ENCODE measurements at places on chromosomes 2 and 18.
A peak's percentile ranks its signal among the peaks of the same experiment; 100 is the strongest.

DNA sequence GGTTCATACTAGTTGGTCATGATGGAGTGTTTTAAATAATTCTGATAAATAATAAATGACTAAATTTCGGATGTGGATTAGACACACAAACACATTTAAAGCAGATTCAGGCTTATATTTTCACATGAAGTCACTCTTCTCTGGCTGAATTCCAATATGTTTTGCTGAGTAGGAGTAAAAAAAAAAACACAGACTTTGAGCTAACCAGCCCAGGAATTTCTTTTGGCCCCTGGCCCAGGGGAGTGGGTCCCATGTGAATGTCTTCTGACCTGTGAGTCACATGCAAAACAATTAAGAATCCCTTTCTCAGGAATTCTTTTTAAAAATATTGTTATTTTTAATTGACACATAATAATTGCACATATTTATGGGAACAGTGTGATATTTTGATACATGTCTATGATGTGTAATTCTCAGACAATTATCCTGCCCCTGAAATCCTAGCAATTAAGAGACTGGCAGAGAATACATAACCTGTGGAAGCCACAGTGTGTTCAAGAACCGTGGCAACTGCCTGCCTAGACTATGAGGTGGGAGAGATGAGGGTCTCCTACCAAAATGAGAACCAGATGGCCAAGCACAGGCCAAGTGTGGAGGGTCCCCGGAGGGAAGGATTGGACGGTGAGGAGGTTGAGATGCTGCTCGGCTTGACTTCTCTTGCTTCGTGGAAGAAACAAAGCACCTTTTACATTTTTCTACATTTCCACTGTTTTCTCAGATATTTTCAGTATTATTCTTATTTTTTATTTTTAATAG is 236.4 kb downstream of the PIEZO2 start:
- ATAC-seq, result no peak

GRCh38 chr2:102505290-102505689 is 32.3 kb downstream of the SLC9A4 start:
- no peak for ATAC-seq

DNA sequence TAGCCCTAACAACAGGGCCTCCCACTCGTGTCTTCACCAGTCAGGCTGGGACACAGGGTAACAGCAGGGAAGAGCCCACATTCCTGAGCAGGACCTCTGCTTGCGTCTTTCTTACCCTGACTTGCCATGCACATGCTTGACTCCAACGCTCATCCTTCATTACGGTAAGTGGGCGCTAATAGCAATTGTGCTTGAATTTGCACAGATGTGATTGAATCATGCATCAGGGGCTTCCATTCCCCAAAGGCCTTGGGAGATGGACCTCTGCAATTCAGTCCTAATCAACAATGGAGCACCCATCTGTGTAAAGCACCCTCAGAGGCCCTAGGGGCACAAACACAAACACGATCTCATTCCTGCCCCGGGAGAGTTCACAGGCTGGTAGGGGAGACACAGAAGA is 13.5 kb downstream of the TEX51 start:
- ATAC-seq, result no peak

DNA sequence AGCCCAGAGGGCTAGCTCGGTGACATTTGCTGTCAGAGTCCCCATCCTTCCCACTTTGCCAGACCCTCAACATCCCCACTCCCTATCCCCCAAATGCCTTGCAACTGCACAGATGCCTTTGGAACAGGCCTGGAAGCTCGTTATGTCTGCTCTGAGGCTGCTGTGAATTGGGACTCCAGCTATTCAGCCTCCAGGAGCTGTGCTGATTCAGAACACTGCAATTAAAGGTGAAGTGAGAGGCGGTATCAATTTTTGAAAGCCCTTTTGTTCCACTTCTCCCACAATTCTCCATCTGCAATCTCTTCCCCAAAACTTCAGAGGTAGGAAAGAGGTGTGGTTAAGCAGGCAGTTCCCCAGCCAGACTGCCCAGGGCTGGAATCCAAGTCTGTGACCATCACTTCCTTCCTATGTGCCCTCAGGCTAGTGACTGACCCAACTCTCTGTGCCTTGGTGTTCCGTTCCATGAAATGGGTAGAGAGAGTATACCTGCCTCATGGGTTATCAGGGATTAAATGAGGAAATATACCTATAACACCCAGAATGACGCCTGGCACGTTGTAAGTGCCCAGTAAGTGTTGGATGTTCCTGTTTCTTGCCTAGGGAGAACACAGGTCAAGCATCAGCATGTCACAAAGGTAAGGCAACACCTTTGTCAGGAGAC is 17.5 kb downstream of the NOSTRIN start:
- ATAC-seq, result no peak

DNA sequence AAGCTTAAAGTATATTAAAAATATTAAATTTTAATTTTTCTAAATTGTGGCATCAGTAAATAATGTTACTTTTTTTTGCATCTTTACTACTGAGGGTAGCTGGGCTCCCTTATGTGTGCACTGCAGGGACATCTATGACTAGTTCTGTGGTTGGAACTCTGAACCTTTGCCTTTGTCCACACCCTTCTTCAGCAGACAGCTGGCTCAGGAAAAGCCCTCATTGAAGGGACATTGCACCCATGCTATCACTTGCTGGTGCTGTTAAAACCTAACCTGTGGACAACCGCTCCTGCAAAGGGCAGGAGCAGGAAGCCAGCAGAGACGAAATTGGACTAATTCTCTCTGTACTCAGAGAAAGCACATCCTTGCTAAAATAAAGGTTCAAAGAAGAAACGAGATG is 30.1 kb downstream of the MOCOS start:
- ATAC-seq, result no peak

GRCh38 chr2:227456772-227457171 is 15.2 kb upstream of the AGFG1 start:
- ATAC-seq, result no peak

- ATAC-seq, result no peak
Measured at GRCh38 chr2:38737925-38738324, 13.2 kb downstream of the SRSF7 start.

DNA sequence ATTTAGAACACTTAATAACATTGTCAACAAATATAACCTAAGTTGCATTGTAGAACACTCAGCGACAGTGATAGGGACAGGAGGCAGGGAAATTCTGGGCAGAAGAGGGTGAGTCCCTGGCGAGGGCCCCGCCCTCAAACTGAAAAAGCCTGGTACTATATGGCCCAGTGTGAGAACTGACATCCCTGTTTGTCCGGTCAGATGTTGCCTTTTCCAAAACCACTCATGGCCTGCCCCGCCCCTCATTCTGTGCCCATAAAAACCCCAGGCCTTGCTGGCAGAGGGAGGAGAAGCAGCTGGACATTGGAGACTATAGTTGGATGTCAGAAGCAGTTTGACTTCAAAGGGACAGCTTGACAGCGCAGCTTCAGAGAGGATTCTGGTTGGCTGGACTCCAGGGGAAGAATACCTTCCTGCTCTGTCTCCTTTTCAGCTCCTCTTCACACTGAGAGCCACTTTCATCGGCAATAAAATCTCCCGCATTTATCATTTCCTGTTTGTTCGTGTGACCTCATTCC is 47.0 kb downstream of the FAM117B start:
- no peak for ATAC-seq

- ATAC-seq, result no peak
Measured at GRCh38 chr2:58497168-58497567, 256.0 kb upstream of the FANCL start.

GRCh38 chr2:189086710-189087109 is 92.9 kb downstream of the COL5A2 start:
- ATAC-seq, result no peak

DNA sequence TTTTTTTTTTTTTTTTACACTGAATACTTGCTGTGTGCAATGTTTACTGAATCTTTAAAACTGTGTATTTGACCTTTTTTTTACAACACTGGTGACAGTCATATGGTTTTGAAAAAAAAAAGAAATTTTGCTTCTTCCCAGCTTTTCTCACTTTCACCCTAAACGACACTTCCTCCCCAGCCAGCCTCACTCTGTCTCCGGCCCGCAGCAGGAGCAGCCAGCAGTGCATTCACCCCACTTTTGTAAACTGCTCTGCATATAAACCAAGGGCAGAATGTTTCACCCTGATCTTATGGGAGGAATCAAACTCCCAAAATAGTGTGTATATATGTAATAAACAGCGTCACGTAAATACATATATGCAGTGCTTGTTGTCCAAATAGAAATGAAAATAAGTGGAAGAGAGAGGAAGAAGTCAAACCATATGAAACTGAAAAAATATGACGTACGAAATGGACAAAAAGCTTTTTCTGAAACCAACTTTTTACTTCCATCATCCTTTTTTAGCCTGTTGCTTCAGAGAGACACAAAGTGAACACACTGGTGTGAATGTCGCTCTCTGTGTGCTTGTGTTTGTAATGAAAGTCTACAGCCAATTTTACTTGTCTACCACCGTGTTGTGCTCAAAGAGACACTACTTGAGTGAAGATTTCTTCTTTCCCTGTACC is 54.2 kb downstream of the ZCCHC2 start:
- ATAC-seq, result no peak

GRCh38 chr2:182281276-182281675 is 145.6 kb downstream of the PDE1A start:
- no peak for ATAC-seq

- ATAC-seq, result no peak
Measured at GRCh38 chr2:241814643-241815476, 5.9 kb downstream of the NEU4 start.

GRCh38 chr2:239938651-239939486 is 86.3 kb downstream of the NDUFA10 start:
- ATAC-seq, result no peak

- no peak for ATAC-seq
Measured at GRCh38 chr2:45794134-45794617, 142.7 kb downstream of the PRKCE start.

GRCh38 chr2:239223310-239224198 is 177.3 kb downstream of the HDAC4 start:
- ATAC-seq, result peak; percentile 62
